ENCODE measurements at places on chromosomes 4 and X.

DNA sequence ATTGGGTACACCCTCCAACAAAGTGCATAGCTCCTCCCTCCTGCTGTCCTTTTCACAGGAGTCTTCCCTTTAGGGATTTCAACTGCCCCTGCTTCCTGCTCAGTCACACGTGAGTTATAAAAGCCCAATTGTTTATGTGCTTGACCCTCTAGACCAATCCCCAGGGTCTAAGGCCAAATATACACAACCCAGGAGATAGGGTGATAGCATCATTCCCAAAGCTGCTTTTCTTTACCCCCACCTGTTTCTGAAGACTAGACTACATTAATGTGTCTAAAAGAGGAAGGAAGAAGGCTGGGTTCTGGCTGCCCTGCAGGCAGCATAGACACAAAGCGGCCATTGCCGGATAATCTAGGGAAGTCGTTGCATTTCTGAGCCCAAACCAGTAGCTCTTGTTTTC is 526.7 kb upstream of the FRG1 start:
- no peak for DNase-seq

DNA sequence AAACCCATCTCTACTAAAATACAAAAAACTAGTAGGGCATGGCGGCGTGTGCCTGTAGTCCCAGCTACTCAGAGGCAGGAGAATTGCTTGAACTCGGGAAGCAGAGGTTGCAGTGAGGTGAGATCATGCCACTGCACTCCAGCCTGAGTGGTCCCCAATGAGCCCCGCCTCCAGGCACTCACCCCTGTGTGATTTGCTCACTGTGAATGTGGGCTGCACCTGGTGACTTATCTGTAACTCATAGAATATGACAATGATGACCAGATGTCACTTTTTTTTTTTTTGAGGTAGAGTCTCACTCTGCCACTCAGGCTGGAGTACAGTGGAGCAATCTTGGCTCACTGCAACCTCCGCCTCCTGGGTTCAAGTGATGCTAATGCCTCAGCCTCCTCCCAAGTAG is 49.0 kb upstream of the HOPX start:
- DNase-seq: no peak

GRCh38 chr4:16694173-16694883 is 204.1 kb downstream of the LDB2 start:
- DNase-seq: no peak

- DNase-seq: no peak
These were observed 108.6 kb downstream of the PALLD start for GRCh38 chr4:168605411-168605810.

GRCh38 chr4:113435893-113436292 is 325.6 kb downstream of the CAMK2D start:
- peak; percentile 2 for DNase-seq

DNA sequence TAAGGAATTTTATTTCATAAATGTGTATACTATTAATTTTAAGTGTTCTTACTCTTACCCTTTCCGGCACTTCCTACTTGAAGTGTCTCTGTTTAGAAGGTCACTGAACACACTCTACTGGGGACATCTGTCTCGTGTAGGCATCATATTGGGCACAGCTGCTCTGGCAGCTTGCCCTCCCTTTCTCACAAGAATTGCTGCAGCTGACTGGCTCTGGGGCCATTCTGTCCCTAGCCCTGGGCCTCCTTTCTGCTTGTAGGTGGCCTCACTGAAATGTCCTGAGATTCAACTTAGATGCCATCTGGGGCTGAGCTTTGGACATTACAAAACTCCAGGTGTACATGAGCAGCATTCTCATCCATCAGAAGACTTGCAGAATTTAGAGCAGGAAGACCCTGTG is 49.6 kb downstream of the SMAD1 start:
- DNase-seq: no peak

- DNase-seq: no peak
These were observed at the start of gene LDB2 for GRCh38 chr4:16897991-16898827. LDB2 (minus strand) TSS chr4:16898645.

DNA sequence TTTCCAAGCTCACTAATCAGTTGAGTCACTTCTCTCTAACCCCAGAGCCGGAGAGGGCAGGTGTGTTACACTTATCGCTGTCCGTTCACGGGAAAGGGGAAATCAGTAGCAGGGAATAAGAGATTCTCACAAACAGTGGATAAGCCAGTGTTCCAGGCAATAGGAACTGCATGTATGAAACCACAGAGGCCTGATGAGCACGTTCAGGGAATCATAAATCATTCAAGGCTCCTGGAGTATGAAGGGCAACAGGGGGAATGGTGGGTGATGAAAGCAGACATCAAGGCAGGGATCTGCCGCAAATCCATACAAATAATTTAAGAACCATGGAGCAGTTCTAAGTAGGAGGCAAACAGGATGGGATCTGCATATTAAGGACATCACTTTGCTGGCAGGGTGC is 59.1 kb upstream of the ADGRG2 start:
- no peak for DNase-seq

DNA sequence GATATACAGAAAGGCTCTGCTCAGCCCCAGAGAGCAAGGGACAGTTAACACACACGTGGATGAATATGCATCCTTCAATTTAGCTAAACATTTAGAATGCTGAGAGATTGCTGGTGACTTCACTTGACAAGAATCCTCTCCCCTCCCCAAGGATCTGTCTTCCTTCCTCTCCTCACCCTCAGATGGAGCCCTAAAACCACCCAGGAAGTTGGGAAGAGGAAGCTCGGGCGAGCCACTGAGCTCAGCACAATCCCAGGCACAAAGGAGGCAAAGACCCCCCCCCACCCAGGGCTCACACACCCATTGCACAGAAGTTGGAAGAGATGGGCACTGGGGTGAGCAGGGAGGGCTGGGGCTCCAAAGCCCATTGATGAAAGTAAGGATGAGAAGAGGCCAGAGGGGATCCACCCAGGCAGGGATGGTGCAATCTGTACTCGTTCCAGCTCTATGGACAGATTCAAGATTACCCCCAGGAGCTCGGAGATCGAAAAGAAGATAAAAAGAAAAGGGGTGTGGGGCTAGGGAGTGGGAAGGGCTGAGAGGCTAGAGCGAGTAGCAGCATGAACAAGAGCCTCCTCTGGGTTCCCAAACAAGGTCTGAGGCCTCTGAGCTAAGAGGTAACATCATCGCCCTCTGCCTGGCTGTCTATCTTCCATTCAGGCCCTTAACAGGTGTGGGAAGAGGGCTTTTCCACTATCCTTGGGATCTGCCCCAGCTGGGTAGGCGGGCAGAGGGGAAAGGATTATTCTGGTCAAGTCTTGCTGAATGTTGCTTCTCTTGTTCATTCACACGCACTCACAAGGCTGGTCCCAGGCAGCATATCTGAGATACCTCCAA is 1.2 kb downstream of the TFE3 start:
- DNase-seq: no peak

GRCh38 chr4:140238351-140239056 is 84.5 kb upstream of the MAML3 start:
- peak; percentile 23 for DNase-seq

DNA sequence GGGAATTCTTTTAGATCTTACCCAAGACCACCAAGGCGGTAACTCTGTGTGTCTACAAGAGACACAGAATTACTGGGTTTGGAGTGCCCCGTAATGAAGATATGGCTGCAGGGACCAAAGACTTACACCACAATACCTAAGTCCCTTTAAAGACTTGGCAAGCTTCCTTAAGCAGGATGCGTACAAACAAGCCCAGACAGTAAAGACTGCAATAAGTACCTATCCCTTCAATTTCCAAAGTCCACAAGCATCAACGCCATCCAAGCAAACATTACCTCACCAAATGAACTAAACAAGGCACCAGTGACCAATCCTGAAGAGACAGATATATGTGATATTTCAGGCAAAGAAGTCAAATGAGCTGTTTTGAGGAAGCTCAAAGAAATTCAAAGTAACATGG is 42.3 kb upstream of the RNF128 start:
- no peak for DNase-seq

DNA sequence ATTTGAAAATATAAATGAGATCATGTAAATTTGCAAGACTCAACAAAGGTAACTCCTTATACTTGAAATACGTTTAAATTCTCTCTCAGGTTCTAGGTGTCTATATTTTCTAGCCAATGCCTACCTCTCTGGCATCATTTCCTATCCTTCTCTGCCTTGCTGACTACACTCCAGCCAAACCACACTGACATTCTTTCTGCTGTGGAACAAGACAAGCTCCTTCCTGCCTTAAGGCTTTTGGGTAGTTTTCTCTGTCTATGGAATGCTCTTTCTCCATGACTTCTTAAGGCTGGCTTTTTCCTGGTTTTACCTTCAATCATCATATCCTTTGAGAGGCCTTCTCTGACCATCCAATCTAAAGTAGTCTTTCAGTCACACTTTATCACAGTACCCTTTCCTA is 201.0 kb downstream of the SPRY1 start:
- no peak for DNase-seq

GRCh38 chrX:20506739-20507138 is 240.0 kb upstream of the RPS6KA3 start:
- no peak for DNase-seq

- no peak for DNase-seq
These were observed 1001.6 kb upstream of the IGFBP7 start for GRCh38 chr4:58111818-58112217.

DNA sequence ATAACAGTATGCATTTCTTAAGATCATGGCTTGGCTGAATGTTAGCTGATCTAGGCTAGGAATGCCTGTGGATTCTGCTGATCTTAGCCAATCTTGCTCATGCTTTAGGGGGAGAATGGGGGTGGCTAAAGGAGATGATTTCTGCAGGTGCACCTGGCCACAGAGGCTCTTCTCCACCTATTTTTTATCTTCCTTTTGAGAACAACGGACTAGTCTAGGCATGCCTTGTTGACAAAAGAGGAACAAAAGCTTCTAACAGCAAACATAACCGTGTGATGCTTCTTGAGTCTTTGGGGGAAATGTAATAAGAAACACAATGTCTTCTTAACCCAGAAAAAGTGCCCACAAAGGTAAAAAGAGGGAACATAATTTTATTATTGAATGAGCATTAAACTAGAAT is 743.5 kb downstream of the ARAP2 start:
- no peak for DNase-seq

DNA sequence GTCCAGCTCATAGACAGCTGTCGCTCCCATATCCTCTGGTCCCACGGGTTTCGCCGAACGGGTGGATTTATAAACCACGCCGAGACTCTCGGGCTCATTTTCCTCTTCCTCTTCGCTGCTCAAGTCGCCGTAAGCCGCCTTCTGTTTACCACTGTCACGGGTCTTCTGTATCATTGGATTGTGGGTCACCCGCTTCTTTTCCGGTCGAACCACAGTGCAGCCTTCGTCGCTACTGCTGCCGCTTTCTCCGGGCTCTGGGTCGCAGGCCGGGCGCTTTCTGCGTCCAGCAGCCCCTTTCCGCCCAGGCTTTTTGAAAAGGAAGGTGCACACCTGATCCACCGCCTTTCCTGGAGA is 311 bp downstream of the RNF113A start:
- no peak for DNase-seq

DNA sequence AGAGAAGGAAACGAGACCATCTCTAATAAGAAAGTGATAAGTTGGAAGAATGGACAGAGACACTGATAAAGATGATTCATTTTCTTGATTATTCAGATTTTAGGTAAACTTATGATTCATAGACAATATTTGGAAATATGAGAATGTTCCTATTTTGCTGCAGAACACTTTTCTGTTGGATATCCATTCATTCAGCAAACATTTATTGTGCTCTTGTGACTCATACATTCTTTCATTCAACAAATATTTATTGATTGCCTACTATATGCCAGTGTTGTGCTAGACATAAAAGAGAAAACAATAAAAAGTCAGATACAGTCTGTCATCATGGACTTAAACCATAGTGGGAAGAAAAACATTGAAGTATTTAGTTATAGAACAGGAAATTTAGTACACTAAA is 1232.0 kb downstream of the STIM2 start:
- peak; percentile 75 for DNase-seq

DNA sequence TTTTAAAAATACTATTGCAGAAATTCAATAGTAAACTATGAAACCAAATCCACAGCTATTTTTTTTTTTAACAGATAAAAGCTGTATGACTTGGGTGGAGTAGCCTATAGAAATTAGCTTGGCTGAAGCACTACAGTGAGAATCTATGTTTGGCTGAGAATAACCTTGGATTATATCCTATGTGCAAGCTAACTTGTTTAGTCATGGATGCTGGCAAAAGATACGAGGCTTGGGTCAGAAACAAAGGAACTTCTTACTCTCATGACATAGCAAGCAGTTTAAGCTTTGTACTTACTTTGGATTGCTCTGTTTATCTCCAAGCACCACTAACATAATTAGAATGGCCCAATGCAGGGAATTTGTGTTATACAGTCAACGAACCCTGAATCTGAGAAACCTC is 119.2 kb upstream of the GRID2 start:
- no peak for DNase-seq

DNA sequence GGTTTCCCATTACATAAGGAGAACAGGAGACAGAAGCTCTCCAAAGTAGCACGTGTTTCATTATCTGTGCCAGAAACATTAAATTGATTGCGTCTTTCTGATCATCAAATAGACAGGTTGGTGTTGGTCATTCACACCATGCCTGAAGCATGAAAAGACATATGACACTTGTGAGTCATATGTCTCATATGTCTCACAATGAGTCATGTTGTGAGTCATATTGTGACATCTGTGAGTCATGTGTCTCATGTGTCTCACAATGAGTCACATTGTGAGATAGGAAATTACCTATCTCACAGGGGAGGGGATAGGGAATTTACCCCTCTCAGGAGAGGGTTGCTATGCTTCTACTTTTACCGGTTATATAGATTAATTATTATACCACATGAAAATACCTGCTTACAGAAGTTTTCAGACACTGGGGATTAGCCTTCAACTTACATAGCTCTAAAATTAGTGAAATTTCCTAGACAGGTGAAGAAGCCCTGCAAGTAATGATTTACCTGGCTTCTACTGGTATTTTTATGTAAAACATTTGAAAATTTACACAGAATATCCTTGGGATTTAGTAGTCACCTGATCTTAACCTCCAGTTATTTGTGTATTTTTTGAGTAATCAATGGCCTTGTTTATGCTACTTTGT is 80.8 kb downstream of the NPFFR2 start:
- peak; percentile 17 for DNase-seq

DNA sequence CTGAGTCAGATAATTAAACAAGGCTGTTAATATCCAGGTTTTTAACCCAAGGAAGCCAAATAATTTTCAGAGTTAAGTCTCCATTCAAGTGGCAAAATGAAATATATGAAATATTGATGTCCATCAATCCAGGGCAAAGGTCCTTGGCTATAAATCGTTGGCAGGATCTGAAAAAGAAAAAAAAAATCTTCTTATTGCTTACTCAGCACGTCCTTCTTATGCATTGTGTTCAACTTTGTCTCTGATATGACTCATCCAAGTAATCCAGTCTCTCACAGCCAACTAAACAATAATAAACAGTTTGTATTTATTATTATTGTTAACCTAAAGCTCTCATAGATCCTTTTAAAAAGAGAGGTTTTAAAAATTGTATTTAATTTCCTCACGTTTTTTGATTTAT is 851.2 kb downstream of the ADGRL3 start:
- DNase-seq: no peak

- no peak for DNase-seq
These were observed 134.5 kb downstream of the MGST2 start for GRCh38 chr4:139800082-139800481.

- no peak for DNase-seq
These were observed 312.2 kb downstream of the TMA16 start for GRCh38 chr4:163806653-163807052.
